ENCODE measurements at places on chromosomes 4 and X. TPM values are rescaled to one million over a fixed set of nuclear protein-coding genes. Genes with fewer than 3 reads are reported as not detected.

SHOX gene
- polyA plus RNA-seq: not detected

ZNF711 gene
- 8.0 TPM for polyA plus RNA-seq

PIR gene
- polyA plus RNA-seq: not detected

RCHY1 gene
- 24.0 TPM for polyA plus RNA-seq

C4orf36 gene
- not detected for polyA plus RNA-seq

MTMR1 gene
- 38.9 TPM for polyA plus RNA-seq

SSX4 gene
- polyA plus RNA-seq: not detected

OSTC gene
- 113 TPM for polyA plus RNA-seq

RAI2 gene
- not detected for polyA plus RNA-seq

TMEM154 gene
- polyA plus RNA-seq: 154 TPM

- no peak overlapping the region for H3K4me3 ChIP-seq
- no peaks in the 10 kb centered on the region for H3K4me1 ChIP-seq
- no peaks in the 10 kb centered on the region for H3K36me3 ChIP-seq
- no peak for DNase-seq
- peaks cover 35% of the 10 kb centered on the region for H3K27me3 ChIP-seq
- no peak overlapping the region for H3K27ac ChIP-seq
Observed at GRCh38 chr4:145418739-145419138, 62.9 kb upstream of the SMAD1 start.

DNA sequence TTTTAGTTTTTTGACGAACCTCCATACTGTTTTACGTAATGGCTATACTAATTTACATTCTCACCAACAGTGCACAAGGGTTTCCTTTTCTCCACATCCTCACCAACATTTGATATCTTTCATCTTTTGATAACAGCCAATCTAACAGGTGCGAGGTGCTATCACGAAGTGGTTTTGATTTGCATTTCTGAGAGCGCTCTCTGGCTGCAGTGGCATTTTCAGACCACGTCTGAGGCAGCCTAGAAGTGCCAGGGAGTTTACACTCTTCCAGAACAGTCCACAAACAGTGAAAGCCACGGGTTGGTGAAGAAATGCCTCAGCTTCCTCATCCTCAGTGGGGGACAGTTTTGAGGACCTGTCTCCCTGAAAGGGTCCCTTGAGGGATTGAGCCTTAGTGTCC is 471.0 kb downstream of the BCOR start:
- peaks cover 5% of the 10 kb centered on the region for H3K27me3 ChIP-seq
- no peaks in the 10 kb centered on the region for H3K4me1 ChIP-seq
- no peak overlapping the region for H3K27ac ChIP-seq
- DNase-seq: no peak

- no peak overlapping the region for H3K4me3 ChIP-seq
- no peak for DNase-seq
- H3K36me3 ChIP-seq: no peaks in the 10 kb centered on the region
Observed at GRCh38 chr4:28062562-28062961, 1201.9 kb downstream of the STIM2 start.

- peak; percentile 1 for DNase-seq
- no peaks in the 10 kb centered on the region for H3K27me3 ChIP-seq
- H3K4me3 ChIP-seq: no peak overlapping the region
- H3K4me1 ChIP-seq: no peaks in the 10 kb centered on the region
- H3K27ac ChIP-seq: no peak overlapping the region
Observed at GRCh38 chr4:30380404-30380998, 339.7 kb upstream of the PCDH7 start.

GRCh38 chr4:187020676-187021075 is 297.0 kb upstream of the FAT1 start:
- no peaks in the 10 kb centered on the region for H3K4me1 ChIP-seq
- no peak for DNase-seq
- H3K36me3 ChIP-seq: no peaks in the 10 kb centered on the region
- H3K4me3 ChIP-seq: no peak overlapping the region

GRCh38 chr4:54392479-54392878 is 163.4 kb downstream of the PDGFRA start:
- no peak overlapping the region for H3K27ac ChIP-seq
- DNase-seq: no peak
- H3K4me3 ChIP-seq: no peak overlapping the region
- no peaks in the 10 kb centered on the region for H3K4me1 ChIP-seq
- no peaks in the 10 kb centered on the region for H3K27me3 ChIP-seq
- no peaks in the 10 kb centered on the region for H3K36me3 ChIP-seq

DNA sequence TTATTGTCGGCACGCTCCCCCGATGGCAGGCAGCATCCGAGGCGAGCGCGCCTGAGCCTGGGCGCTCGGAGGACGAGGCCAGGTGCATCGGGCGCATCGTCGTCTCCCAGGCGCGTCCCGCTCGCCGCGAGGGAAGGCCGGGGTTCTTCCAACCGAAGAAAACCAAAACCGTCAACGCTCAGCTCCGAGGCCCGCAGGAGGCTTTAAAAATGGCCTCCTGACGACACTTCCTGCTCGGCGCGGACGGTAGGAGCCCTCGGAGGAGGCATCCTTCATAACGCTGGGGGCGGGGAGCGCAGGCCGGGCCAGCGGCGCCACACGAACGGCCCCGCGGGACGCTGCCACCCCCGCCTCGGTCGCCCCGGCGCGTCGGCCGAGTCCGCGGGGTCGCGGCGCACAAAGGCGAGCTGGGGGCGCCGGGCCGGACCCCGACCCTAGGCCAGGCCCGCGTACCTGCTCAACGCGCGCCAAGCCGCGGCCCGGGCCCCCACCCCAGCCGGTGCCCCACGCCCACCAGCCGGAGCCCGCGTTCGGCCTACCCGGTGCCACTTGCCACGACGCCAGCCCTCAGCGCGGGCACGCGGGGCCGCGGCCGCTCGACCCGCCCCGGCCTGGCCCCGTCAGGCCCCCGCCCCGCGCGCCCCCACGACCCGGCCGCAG is 501 bp downstream of the ZNF518B start:
- H3K4me1 ChIP-seq: peaks cover 37% of the 10 kb centered on the region
- no peak overlapping the region for H3K27ac ChIP-seq
- peak; percentile 55 for DNase-seq
- peak overlapping the region; percentile 93 for H3K4me3 ChIP-seq

DNA sequence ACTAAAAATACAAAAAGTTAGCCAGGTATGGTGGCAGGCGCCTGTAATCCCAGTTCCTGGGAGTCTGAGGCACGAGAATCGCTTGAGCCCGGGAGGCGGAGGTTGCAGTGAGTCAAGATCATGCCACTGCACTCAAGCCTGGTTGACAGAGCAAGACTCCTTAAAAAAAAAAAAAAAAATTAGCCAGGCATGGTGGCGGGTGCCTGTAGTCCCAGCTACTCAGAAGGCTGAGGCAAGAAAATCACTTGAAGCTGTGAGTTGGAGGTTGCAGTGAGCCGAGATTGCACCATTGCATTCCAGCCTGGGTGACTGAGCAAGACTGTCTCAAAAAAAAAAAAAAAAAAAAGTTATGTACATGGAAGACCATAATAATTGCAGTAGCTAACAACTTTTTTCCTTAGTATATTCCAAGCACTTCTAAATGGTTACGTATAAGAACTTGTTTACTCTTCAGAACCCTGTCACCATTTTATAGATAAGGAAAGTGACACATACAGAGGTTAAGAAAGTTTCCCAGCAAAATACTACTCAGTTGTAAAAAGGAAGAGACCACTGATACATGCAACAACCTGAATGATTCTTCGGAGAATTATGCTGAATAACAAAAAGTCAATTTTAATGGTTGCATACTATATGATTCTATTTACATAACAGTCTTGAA is 24.5 kb downstream of the RUFY3 start:
- H3K27me3 ChIP-seq: no peaks in the 10 kb centered on the region
- no peak for DNase-seq
- no peak overlapping the region for H3K4me3 ChIP-seq

- no peak for DNase-seq
- H3K27me3 ChIP-seq: peaks cover 5% of the 10 kb centered on the region
- no peaks in the 10 kb centered on the region for H3K4me1 ChIP-seq
- no peak overlapping the region for H3K4me3 ChIP-seq
Observed at GRCh38 chrX:121028419-121028818, 19.0 kb upstream of the GLUD2 start.

GRCh38 chrX:150227321-150227860 is 135.7 kb upstream of the MAMLD1 start:
- no peak overlapping the region for H3K4me3 ChIP-seq
- H3K27me3 ChIP-seq: no peaks in the 10 kb centered on the region
- no peak overlapping the region for H3K27ac ChIP-seq
- H3K36me3 ChIP-seq: no peaks in the 10 kb centered on the region
- DNase-seq: no peak

GRCh38 chrX:122133478-122133877 is 1050.6 kb upstream of the GRIA3 start:
- no peak overlapping the region for H3K27ac ChIP-seq
- H3K27me3 ChIP-seq: no peaks in the 10 kb centered on the region
- H3K4me3 ChIP-seq: no peak overlapping the region
- H3K4me1 ChIP-seq: no peaks in the 10 kb centered on the region
- H3K36me3 ChIP-seq: no peaks in the 10 kb centered on the region
- no peak for DNase-seq
